GM04504 (cell line): ENCODE measurements at places on chromosomes 3 and 15.

DNA sequence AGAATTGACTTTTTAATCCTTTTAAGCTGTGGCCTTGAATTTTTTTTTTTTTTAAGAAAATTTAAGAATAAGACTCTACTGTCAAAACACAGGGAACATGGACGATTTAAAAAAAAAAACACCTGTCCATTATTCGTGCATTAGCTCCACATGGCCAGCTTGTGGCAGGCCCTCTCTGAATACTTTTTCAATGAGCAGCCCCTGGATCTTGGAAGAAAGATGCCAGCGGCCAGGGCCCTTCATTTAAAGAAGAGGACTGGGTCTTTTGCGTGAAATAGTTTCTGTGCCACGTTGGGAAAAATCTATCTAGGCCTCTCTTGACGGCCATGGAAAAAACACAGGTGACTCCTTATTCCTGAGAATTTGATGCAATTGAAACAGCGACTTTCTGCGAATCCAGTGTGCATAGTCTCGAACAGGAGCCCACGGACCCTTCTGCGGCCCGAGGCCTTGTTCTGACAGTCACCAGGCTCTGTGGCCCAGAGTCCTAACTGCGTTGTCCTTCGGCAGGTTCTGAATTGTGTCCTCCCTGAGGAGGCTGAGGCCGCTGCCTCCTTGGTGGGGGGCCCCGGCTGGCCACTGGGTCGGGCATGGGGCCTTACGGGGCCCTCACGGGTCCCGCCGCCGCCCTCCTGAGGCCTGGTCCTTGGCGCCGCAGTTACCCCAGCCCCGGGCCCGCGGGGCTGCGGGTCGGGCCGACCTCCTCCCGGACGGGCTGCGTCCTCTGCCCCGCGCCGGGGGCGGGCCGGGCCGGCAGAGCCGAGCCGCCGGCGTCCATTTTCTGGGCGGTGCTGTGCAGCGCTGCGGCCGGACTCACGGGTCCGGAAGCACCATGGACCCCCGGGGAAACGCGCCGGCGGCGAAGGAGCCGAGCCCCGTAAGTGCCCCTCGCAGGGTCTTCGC, 33.5 kb downstream of the ZBTB38 start:
- DNase-seq = no peak

DNA sequence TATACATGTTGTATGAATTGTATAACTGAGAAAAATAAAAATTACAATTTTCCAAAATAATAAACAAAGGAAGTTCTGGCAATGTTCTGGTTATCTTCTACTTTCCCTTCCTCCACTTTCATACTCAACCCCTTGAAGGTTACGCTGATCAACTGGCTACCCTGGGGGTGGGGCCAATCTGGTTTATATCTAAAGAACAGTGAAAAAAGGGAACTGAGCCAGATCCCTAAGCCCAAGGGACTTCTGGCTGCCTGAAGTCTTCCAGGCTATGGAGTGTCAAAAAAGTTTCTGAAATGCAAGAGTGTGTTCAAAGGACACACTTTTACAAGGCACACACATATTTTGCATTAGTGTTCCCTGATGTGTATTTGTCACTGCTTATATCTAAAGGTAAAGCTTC, 591.9 kb downstream of the ROBO1 start:
- no peak for DNase-seq

GRCh38 chr3:19799115-19799514, 134.9 kb downstream of the EFHB start:
- no peak for DNase-seq

DNA sequence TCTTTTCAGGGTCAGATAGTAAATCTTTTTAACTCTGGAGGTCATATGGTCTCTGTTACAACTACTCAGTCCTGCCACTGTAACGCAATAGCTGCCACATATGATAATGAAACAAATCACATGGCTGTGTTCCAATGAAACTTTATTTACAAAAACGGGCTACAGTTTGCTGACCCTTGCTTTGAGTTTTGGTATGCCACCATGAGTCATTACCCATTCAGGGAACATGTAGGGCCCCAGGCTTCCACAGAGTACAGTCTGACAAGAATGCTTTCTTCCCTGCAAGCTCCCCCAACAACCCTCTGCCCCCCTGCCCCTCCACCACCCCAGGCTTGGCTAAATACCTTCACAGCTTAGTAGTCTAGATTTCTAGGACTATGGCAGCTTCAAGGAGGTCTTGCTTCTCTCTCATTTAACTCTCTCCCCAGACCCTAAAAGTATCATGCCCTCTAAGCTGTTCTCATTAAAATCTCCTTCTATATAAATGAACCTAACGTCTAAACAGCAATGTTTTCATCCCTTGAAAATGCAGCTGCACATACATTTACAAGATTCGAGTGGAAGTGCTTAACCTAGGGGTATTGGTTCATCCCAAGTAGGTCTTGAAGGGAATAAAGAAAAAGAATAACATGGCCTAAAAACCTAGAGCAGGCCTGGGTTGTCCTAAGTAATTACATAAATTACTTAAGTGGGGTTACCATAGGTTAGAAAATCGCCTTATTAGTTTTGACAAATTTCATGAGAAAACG, 117.8 kb upstream of the PRICKLE2 start:
- DNase-seq = no peak

- DNase-seq = no peak
Observed at GRCh38 chr3:122416966-122417365, 1.1 kb upstream of the WDR5B start.
